ENCODE measurements at places on chromosomes 7 and 10.

DNA sequence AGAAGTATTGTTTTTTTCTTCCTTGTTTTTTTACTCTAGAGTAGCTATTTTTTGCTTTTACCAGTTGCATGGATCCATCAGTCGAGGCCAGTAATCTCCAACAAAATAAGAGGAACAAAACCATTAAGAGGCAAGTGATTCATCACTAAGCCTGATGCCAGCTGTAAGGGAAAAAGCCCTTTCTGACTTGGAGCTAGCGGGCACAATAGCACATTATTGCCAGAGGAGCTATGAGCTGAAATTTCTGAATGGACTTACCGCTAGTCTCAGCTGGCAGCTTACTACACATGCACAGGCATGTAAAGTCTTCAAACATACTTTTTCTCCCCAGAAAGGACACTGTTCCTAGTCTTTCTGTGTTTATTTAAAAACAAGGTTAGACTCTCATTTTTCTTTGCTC is 41.6 kb upstream of the PTPRZ1 start:
- no peak for DNase-seq

DNA sequence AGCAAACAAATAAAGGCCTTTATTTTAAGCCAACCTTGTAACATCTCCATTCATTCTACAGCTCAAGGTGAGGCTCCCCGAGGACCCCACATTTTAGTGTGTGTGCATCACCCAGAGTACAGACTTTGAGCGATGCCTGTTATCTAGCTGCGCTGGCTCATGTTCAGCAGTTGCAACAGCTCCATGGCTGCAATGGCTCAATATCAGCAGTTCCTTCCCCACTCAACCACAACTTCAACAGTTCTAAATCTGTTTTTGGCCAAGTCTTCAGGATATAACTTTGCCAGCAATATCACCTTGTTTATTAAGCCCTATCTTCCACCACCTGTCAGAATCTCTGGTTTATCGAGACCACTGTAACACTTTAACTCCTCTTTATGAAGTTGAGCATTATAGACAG is 95.8 kb downstream of the WNT2 start:
- DNase-seq = no peak

- no peak for DNase-seq
Observed at GRCh38 chr10:102669206-102670064, 25.2 kb downstream of the TRIM8 start.

GRCh38 chr7:156604836-156605695 is 35.5 kb upstream of the RNF32 start:
- DNase-seq = no peak

DNA sequence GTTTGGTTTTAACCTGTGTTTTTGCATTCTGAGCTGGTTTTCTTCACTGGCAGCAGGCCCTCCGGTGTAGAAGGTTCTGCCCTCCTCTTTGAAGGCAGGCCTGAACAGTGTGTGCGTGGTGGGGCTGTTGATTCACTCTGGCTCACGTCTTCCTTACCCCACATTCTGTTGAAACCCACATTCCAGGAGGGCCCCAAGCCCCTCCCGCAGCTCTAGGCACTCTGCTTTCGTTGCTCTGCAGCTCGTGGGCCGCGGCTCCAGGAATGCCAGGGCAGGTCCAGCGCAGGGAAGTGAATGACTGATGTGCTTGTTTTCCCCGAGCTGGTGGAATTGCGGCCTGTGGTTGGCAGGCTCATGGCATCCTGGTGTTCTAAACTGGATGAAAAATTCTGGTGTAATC is 49.0 kb downstream of the HTRA1 start:
- no peak for DNase-seq

DNA sequence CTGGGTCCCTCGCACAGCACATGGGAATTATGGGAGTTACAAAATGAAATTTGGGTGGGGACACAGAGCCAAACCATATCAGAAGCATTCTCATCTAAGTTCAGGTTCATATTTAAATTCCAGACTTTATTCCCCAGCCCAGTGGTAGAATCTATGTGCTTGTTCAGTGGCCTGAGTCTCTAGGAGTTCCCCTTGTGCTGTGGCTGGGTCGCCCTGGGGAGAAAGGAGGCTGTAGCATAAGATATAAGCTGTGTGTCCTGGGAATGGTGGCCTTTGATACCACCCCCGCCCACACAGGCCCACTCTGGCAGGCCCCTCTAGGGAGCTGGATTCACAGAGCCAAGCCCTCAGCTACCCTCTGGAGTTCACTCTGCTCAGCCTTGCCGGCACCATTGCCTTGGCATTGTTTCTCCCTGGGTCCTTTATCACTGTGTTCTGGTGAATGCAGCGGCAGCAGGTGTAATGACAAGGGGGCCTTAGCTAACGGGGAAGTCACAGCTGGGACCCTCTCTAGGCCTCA is 64.2 kb downstream of the MINDY4 start:
- DNase-seq = no peak

GRCh38 chr7:25951414-25952260 is 200.4 kb upstream of the NFE2L3 start:
- no peak for DNase-seq

- no peak for DNase-seq
Observed at GRCh38 chr7:71636329-71636728, 504.4 kb downstream of the GALNT17 start.

- no peak for DNase-seq
Observed at GRCh38 chr10:86090807-86091206, 275.8 kb downstream of the GRID1 start.

GRCh38 chr10:72740528-72740927 is 48.6 kb downstream of the MCU start:
- DNase-seq = no peak

Measured in stimulated activated CD4-positive, alpha-beta T cell treated with anti-CD3 and anti-CD28 coated beads, TNF-alpha, amount 100 ng/mL, for 4 hours (primary cell).